ENCODE measurements at places on chromosomes 4 and X. TPM values are rescaled to one million over a fixed set of nuclear protein-coding genes. Genes with fewer than 3 reads are reported as not detected.

Gene TCEAL2
- total RNA-seq: not detected

Gene ERAS
- total RNA-seq: not detected

Gene NDNF
- total RNA-seq: 0.33 TPM

Gene HOPX
- 27.2 TPM for total RNA-seq

Gene EMCN
- 91.0 TPM for total RNA-seq

All from mammary microvascular endothelial cell (primary cell).